ENCODE measurements at places on chromosomes 1 and 21. TPM values are rescaled to one million over a fixed set of nuclear protein-coding genes. Genes with fewer than 3 reads are reported as not detected.

DNA sequence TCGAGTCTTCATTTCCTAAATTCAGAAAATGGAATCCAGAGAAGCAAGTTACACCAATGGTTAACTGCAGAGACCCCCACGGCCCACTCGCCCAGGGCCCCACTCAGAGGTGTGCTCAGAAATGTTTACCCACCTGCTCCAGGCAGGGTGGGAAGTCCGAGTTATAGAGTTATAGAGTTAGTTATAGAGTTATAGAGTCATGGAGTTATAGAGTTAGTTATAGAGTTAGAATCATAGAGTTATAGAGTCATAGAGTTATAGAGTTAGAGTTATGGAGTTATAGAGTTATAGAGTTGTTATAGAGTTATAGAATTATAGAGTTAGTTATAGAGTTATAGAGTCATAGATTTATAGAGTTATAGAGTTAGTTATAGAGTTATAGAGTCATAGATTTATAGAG is 31.7 kb downstream of the UBASH3A start:
- no peaks in the 10 kb centered on the region for H3K27me3 ChIP-seq
- H3K4me3 ChIP-seq, result no peak overlapping the region
- H3K4me1 ChIP-seq, result no peaks in the 10 kb centered on the region
- no peak overlapping the region for H3K27ac ChIP-seq

ITLN1 gene
- 1.8 TPM for total RNA-seq

SLC1A7 gene
- total RNA-seq, result 0.16 TPM

DNA sequence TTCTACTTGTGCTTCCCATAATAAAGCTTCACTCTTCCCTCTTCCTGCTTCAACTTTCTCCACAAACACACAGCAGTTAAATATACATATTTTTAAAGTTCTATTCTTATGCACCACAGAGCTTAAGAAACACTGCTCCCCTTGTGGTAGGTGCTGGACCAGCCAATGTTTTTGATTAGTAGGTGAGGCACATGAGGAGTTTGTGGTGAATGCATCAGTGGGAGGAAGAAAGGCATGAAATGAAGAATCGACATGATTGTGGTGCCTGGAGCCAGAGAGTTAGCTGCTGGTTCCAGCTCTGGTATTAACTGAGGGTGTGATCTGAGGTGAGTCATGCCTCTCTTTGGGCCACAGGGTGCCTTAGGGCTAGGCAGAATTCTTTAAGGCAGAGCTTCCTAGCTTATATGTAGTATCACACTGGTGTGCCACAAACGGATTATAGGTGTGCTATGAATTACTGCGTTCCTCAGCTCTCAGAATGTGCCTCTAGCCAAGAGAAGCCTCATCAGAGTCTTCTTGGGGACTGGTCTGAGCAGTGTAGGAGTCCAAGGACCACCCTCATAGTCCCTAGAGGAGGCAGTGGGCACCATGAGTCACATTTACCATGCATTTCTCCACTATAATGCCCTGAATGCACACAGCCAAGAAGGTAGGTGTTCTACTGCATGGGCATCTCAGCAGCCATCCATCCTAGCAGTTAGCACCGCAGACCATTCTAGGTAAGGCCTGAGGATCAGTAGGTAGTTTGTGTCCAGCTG is 97.4 kb upstream of the SGIP1 start:
- H3K27ac ChIP-seq, result no peak overlapping the region
- no peaks in the 10 kb centered on the region for H3K4me1 ChIP-seq
- no peak for DNase-seq
- no peaks in the 10 kb centered on the region for H3K36me3 ChIP-seq

NPHS2 gene
- total RNA-seq, result not detected

ABCG1 gene
- total RNA-seq, result 24.2 TPM

DNA sequence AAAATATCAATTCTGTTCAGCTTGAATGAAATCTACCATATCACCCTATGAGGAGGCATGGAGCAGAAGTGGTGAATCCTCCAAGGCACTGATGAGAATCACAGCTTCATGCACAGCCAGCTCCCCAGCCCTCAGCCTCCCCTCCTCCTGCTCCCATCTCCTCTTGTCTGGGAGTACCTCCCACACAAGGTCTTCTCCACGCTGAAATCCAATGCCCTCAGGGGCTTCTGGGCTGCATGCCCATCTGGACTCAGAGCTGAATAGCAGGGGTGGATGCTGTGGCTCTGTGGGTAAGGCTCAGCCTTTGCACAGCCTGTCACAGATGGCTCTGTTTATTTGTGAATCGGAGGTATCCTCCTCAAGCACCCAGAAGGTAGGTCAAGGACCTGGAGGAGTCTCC is 48.6 kb downstream of the KCNC4 start:
- H3K36me3 ChIP-seq, result no peaks in the 10 kb centered on the region
- no peak for DNase-seq
- H3K27me3 ChIP-seq, result no peaks in the 10 kb centered on the region
- H3K4me1 ChIP-seq, result no peaks in the 10 kb centered on the region
- no peak overlapping the region for H3K4me3 ChIP-seq
- H3K27ac ChIP-seq, result no peak overlapping the region

KRTAP10-4 gene
- not detected for total RNA-seq

TXNDC12 gene
- 46.5 TPM for total RNA-seq

PDC gene
- total RNA-seq, result not detected

DNA sequence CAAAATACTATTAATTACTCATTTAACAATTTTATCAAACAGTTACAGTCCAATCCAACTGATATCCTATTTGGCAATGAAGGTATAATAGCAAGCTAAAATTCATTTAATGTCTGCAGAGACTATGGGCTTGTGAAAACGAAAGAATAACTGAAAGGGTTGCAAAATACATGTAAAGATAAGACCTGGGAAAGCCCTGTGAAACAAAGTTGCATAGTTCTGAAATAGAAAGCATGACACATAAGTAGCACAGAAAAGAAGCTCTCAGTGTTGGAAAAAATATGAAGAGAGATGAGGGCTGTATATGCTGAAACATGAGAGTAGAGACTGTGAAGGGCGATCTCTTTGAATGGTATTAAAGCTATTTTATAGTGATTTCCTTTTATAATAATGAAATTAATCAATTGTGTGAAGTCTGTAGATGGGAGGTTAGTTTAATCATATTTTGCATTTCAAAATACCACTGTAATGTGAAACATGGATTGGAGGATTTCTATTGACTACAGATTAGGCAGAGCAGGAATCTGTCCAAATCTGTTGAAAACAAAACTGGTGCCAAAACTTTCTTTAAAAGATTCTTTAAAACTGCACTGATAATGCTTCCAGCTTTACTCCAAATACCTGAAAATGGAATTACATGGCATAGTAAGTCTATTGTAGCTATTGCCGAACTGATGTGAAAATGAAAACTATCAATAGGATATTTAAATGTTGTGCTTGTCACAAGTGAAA is 1518.9 kb upstream of the B3GALT2 start:
- H3K36me3 ChIP-seq, result no peaks in the 10 kb centered on the region
- no peaks in the 10 kb centered on the region for H3K27me3 ChIP-seq
- H3K27ac ChIP-seq, result no peak overlapping the region
- no peaks in the 10 kb centered on the region for H3K4me1 ChIP-seq
- DNase-seq, result no peak

- H3K27ac ChIP-seq, result no peak overlapping the region
- no peak for DNase-seq
- no peak overlapping the region for H3K4me3 ChIP-seq
Measured at GRCh38 chr1:5466487-5466886, 525.7 kb downstream of the NPHP4 start.

GRCh38 chr1:198606020-198606438 is 32.8 kb upstream of the PTPRC start:
- DNase-seq, result no peak
- H3K4me3 ChIP-seq, result no peak overlapping the region
- H3K36me3 ChIP-seq, result no peaks in the 10 kb centered on the region
- no peak overlapping the region for H3K27ac ChIP-seq
- no peaks in the 10 kb centered on the region for H3K27me3 ChIP-seq

GUCA2B gene
- total RNA-seq, result not detected

KLF17 gene
- total RNA-seq, result 0.33 TPM

- DNase-seq, result peak; percentile 92
- H3K4me1 ChIP-seq, result peaks cover 2% of the 10 kb centered on the region
- H3K27ac ChIP-seq, result no peak overlapping the region
- H3K36me3 ChIP-seq, result no peaks in the 10 kb centered on the region
Measured at GRCh38 chr21:42227909-42228708, 9.2 kb downstream of the ABCG1 start.

SLFNL1 gene
- 1.0 TPM for total RNA-seq

DNA sequence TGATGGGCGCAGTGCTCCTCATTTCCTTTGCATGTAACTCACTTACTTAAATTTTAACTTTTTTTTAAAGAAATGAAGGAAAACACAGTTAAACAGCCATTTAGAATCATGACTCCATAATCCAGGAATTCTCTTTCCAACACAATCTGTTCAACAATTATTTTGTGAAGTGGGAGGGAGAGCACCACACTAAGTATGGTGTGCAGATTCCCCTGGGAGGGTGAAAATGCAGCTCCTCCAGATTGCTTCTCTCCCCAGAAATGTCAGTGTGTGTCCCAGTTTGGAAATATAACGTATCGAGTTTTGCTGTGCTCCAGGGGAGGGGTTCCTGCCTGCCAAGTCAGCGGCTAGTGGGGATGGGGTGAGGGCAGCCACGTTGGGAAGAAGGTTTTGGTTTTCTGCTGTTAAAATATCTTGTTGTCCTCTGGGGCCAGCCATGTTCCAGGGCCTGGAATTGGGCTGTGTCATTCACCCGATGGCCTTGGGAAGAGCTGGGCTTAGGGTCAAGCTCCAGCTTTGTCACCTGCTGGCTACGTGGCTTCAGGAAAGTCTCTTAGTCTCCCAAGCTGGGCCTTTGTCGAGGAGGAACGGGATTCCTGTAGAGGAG is 17.3 kb upstream of the DISP3 start:
- H3K27me3 ChIP-seq, result no peaks in the 10 kb centered on the region
- no peak overlapping the region for H3K27ac ChIP-seq
- H3K36me3 ChIP-seq, result no peaks in the 10 kb centered on the region
- DNase-seq, result no peak
- H3K4me3 ChIP-seq, result no peak overlapping the region
- no peaks in the 10 kb centered on the region for H3K4me1 ChIP-seq

PRELP gene
- total RNA-seq, result 174 TPM

DNA sequence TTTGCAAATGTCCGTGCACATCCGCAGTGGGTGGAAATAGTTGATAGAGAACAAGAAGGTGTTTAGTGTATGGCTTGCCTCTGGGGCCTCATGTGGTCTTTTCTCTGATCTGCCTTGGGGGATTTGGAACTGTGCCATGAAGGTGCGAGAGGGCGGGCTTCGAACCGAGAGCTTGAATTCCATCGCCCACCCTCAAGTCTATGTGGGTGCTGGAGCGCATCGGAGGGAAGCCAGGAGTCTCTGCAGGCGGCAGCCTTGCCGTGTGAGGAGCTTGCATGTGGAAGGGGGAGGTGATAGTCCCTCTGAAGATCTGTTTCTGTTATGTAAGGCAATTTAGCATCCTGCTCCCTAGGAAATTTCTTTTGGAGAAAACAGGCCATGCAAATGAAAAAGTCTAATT is 119.6 kb downstream of the HUNK start:
- H3K27me3 ChIP-seq, result no peaks in the 10 kb centered on the region
- H3K4me3 ChIP-seq, result no peak overlapping the region
- H3K27ac ChIP-seq, result no peak overlapping the region
- H3K36me3 ChIP-seq, result no peaks in the 10 kb centered on the region
- no peak for DNase-seq

OR10J1 gene
- total RNA-seq, result not detected

DNA sequence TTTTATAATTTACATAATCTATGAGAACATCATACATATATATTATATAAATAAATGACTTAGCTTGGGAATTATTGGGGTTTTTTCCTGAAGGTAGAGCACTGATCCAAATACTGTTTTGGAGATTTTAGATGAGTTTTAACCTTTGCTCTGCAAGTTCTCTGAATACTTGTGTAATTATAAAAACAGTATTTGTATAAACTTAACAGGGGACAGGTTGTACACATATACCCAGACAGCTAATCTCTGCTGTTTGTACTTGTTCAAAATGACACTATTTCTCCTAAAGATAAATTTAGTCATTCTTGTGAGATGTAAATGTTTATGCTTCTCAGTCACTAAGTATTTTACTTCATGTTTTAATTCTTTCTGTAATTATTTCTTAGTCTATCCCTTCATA is 8.7 kb downstream of the AGL start:
- H3K36me3 ChIP-seq, result no peaks in the 10 kb centered on the region
- H3K4me1 ChIP-seq, result no peaks in the 10 kb centered on the region
- DNase-seq, result no peak
- H3K27me3 ChIP-seq, result no peaks in the 10 kb centered on the region
- H3K27ac ChIP-seq, result no peak overlapping the region

CSF1 gene
- total RNA-seq, result 66.8 TPM

- H3K27me3 ChIP-seq, result no peaks in the 10 kb centered on the region
- no peak overlapping the region for H3K27ac ChIP-seq
- H3K4me1 ChIP-seq, result no peaks in the 10 kb centered on the region
- H3K36me3 ChIP-seq, result no peaks in the 10 kb centered on the region
- DNase-seq, result no peak
- no peak overlapping the region for H3K4me3 ChIP-seq
Measured at GRCh38 chr1:25936947-25937346, 30.7 kb upstream of the STMN1 start.

- no peaks in the 10 kb centered on the region for H3K4me1 ChIP-seq
- DNase-seq, result no peak
- no peaks in the 10 kb centered on the region for H3K36me3 ChIP-seq
Measured at GRCh38 chr1:241838897-241839296, 9.1 kb upstream of the EXO1 start.

EFNA1 gene
- 49.1 TPM for total RNA-seq

GRCh38 chr1:162625679-162626078 is 6.6 kb upstream of the DDR2 start:
- no peak overlapping the region for H3K4me3 ChIP-seq
- H3K27me3 ChIP-seq, result no peaks in the 10 kb centered on the region
- no peaks in the 10 kb centered on the region for H3K36me3 ChIP-seq
- no peak for DNase-seq
- H3K27ac ChIP-seq, result no peak overlapping the region
- peaks cover 4% of the 10 kb centered on the region for H3K4me1 ChIP-seq

DNA sequence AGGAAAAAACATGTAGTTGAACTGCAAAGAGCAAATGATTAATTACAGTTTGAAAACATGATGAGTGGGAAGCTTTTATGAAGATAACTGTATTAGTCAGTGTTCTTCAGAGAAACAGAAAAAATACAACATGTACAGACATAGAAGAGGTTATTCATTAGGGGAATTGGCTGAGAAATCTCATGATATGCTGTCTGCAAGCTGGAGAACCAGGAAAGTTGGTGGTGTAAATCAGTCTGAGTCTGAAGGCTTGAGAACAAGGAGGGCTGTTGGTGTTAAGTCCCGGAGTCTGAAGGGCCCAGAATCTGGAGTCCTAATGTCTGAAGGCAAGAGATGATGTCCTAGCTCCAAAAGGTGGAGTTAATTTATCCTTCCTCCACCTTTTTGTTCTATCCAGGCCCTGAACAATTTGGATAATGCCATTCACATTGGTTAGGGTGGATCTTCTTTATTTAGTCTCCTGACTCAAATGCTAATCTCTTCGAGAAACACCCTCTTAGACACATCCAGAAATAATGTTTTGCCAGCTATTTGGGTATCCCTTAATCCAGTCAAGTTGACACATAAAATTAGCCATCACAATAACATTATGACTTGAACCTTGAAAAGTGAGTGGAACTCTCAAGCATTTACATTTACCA is 672.9 kb upstream of the PTBP2 start:
- no peaks in the 10 kb centered on the region for H3K27me3 ChIP-seq
- no peak overlapping the region for H3K27ac ChIP-seq
- H3K36me3 ChIP-seq, result no peaks in the 10 kb centered on the region
- no peak for DNase-seq
